ENCODE measurements at places on chromosomes 2 and 18.

- DNase-seq = no peak
These were observed 19.4 kb upstream of the EHBP1 start for GRCh38 chr2:62686012-62686685.

DNA sequence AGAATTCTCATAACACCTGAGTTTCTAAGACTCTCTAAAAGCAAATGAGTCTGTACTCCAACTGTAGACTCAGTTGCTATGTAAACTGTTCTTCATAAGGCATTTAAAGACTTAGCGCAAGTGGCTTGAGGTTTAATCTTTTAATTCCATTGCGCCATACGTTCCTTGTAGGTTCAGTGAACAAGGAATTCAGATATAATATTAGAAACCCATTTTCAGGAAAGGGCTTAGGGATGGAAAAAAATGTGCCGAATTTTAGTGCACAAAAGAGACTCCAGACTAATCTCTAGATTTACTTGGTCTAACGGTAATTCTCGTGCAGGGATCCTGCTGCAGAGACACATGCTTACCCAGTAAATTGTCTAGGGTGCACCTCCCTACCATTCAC is 268.9 kb upstream of the TANK start:
- no peak for DNase-seq

DNA sequence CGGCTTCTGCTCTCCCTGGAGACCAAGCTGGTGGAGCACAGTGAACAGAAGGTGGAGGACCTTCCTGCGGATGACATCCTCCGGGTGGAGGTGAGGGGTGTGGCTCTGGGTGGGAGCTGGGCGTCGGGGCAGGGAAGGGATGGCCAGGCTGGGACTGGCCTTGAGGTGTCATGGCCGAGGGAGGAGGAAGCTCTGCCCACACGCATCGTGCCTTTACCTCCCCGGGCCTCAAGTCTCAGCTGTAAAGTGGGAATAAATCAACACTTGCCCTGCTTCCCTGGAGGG is 98.2 kb downstream of the DYSF start:
- DNase-seq = no peak

GRCh38 chr2:223578846-223579245 is 23.3 kb downstream of the SCG2 start:
- DNase-seq = no peak

GRCh38 chr2:12498704-12499103 is 218.0 kb upstream of the TRIB2 start:
- no peak for DNase-seq

DNA sequence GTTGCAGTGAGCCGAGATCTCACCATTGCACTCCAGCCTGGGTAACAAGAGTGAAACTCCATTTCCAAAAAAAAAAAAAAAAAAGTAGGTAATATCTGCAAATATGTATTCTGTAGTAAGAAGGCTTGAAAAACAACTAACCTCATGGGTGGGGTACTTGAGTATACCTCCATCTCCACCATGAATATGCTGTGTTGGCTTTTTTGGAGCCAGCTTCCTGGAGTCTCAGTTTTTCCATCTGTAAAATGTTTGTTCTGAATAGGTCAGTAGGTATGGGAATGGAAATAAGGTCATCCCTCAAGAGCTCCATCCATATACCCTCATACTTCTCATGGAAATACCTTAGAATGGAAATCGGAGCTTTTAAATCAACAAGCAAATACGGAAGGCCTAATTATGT is 430.0 kb upstream of the FAM98A start:
- DNase-seq = no peak

GRCh38 chr2:5474716-5475115 is 217.5 kb upstream of the SOX11 start:
- no peak for DNase-seq

GRCh38 chr2:61471905-61472805 is 1.3 kb upstream of the USP34 start:
- no peak for DNase-seq

Data from hippocampal formation (tissue), 2 donors.